ENCODE measurements at places on chromosomes 2 and 18.

GRCh38 chr2:64915510-64915900 is 73.7 kb upstream of the SLC1A4 start:
- no peak for DNase-seq

GRCh38 chr18:34283506-34283905 is 58.8 kb upstream of the NOL4 start:
- DNase-seq, result no peak

- DNase-seq, result no peak
Observed at GRCh38 chr2:136021976-136022375, 36.5 kb upstream of the DARS1 start.

DNA sequence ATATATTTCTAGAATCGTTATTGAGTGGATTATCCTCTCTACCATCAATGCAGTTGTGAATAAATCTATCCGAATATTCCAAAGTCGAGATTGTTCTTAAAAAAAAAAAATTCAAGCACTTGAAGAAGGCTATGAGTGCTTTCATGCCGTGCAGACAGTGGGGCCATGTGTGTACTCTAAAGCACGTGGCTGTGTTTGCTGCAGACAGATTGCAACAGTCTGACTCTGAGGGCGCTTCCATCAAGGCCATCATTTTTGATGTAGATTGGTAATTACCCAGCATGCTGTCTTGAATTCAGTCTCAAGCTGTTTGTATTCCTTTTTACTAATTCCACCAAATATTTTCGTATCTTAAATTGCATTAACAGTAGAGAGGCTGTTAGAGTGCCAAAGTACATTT is 325.9 kb upstream of the LINC00305 start:
- no peak for DNase-seq

DNA sequence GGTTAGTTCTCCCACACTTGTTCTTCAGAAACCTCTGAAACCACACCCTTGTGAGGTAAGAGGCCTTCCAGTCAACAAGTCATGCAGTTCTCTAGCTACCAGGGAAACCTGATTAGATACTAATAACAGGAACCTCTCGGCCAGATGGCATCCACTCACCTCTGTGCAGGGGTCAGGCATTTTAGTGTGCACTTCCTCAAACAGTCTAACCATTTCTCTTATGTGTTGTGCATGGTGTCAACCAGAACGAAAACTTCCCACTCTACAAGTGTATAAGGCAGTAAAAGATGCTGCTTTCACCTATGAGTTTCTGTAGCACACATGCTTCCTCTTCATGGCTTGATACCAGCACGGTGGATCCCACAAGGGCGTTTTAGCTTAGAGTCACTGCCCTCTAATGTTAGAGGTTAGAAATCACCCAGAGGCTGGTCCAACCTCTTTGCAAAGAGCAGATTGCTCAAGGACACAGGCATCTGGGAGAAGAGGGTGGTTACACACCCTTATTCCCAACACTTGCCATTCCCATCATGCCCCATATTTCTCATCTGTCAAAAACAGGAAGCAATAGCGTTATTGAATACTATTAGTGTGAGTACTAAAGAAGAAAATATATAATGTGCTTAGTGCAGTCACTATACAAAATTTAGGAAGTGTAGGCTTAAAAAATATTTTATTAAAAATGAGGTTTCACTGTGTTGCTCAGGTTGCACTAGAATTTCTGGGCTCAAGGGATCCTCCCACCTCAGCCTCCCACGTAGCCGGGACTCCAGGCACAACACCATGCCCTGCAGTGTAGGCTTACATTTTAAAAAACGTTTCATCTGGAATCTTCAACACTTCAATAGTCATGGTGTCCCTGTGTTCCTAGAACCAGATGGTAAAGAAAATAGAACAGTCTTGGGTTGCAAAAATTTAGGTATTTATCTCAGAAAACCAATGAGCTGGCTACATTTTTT is 34.5 kb upstream of the RAB31 start:
- no peak for DNase-seq

- DNase-seq, result no peak
Observed at GRCh38 chr2:19861813-19862212, 40.0 kb downstream of the TTC32 start.

DNA sequence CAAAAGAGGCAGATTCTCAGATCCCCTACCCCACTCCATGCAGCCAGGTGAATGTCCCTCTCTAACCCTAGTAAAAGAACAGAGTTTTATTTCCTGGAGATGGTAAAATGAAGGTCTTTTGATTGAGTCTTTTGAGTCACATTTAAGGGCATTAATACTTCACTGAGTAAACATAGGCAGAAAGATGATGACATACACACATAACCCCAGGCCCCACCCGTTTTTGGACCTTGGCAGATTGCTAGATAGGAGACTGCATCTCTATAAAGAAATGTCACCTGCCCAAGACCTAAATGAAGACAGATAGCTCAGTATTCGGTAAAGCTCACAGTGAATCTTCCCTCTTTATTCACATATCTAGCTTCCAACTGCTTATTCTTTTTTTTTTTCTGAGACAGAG is 28.3 kb upstream of the PEX13 start:
- DNase-seq, result no peak

- no peak for DNase-seq
Observed at GRCh38 chr2:209960045-209960444, 42.4 kb upstream of the RPE start.

Data from stimulated activated CD8-positive, alpha-beta memory T cell treated with anti-CD3 and anti-CD28 coated beads, Interleukin-4, amount 100 ng/mL, for 1 hour (primary cell).